ENCODE measurements at places on chromosomes 3 and 15. TPM values are rescaled to one million over a fixed set of nuclear protein-coding genes. Genes with fewer than 3 reads are reported as not detected.

DNA sequence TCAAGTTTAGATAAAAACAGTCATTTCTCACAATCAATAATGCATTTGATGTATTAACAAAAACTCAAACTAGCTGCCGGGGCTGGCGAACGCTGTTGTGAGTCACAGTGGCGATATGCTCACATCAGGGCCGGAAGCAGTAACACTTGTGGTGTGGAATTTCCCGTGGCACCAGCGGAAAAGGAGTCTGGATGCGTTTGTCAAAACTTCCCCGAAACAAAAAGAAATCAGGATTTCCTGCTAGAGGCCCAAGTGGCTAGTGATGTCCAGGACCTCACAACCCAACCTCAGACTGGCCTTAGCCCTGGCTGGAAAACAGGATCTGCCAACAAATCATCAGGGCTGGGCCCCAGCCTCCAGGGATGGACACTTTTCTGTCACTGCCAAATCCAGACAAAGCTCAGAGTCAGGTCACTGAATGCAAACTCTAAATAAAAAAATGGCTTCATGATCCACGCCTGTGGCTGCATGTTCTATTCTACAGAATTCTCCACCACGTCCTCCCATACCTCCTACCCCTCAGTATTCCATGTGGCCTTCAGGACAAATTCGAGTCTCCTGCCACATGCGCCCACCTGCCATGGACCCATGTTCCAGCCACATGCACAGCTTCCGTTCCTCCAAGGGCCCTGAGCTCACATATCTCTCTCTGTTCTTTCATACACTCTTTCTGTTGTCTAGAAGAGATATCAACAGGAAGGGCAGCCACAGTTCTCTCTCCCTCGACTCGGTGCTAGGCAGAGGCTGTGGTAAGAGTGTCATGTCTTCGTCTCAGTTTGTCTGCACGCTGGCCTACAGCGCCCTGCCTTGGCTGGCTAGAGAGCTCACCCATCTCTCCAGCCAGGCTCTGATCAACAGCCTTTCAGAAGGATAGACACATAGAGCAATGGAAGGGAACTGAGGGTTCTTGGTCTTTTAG is 35.4 kb downstream of the EHD4 start:
- DNase-seq: no peak

- DNase-seq: no peak
Measured at GRCh38 chr3:135199137-135199536, 404.1 kb downstream of the EPHB1 start.

The GAP43 gene
- total RNA-seq: not detected

GRCh38 chr3:160098261-160098908 is 109.8 kb downstream of the IL12A start:
- no peak for DNase-seq

The LDHAL6B gene
- not detected for total RNA-seq

DNA sequence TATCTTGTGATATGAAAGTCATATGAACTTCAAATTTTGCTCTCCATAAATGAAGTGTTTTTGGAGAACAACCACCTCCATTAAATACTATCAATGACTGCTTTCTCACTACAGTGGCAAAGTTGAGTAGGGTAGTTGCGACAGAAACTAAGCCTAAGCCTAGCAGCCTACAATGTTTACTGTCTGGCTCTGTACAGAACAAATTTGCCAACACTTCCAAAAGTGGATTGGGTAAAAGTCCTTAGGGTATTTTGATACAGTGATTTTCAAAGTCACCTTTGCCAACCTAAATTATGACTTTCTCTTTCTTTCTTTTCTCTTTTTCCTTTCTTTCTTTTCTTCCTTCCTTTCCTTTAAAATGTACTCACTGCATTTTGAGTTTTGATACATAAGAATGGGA is 142.6 kb downstream of the PLCL2 start:
- no peak for DNase-seq

The PSTPIP1 gene
- not detected for total RNA-seq

GRCh38 chr3:179720196-179720595 is 67.4 kb downstream of the USP13 start:
- no peak for DNase-seq

- DNase-seq: no peak
Measured at GRCh38 chr3:99648516-99648915, 10.1 kb downstream of the COL8A1 start.

- DNase-seq: peak; percentile 10
Measured at GRCh38 chr3:99023590-99024192, 122.2 kb upstream of the DCBLD2 start.

The CX3CR1 gene
- not detected for total RNA-seq

DNA sequence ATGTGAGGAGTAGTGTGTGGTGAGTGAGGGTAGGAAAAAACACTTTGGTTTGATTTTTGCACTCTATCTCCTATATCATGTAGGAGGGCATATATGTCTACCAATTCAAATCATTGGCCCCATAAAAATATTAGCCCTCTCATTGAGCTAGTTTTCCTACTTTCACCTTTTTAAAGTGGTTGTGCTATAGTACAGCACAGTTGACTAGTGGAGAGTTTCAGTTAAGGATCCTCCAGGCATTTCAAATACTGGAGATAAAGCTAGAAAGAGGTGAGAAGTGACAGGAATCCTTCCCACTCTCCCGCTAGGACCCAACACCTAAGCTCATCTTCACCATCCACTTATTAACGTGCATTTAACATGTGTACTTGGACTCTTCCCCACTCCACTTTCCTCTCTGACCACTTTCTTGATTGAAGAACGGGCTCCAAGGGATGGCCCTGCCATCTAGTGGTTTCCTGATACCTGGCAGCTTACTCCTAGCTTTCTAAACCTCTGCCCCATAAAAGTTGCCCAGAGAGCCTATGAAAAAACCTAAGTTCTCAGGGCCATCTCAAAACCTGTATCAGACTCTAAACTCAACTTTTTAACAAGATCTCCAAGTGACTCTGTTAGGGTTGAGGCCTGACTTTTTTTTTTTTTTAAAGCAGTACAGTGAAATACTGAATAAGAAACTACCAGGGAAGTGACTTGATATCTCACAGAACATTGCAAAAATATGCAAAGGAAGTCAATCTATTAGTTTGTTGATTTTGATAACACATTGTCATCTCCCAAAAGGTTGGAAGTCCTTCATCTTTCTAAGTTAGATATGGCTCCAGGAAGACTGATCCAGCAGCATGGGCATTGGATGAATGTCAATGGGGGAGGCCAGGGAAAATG is 17.9 kb downstream of the IL12A start:
- peak; percentile 84 for DNase-seq

The MINAR1 gene
- total RNA-seq: 0.20 TPM

The TP63 gene
- total RNA-seq: not detected

The ZNF662 gene
- not detected for total RNA-seq

GRCh38 chr3:172751175-172751704 is 714 bp downstream of the ECT2 start:
- peak; percentile 18 for DNase-seq

GRCh38 chr15:51681303-51681963 is at the start of gene SCG3:
SCG3 (plus strand) TSS chr15:51681503; CDS start chr15:51681756, 253 bp downstream.
- DNase-seq: peak; percentile 87

- DNase-seq: no peak
Measured at GRCh38 chr3:89145995-89146394, 38.6 kb downstream of the EPHA3 start.

The CPNE9 gene
- total RNA-seq: 0.80 TPM

- no peak for DNase-seq
Measured at GRCh38 chr15:26177816-26178215, 314.7 kb upstream of the ATP10A start.

The GOLGA8S gene
- not detected for total RNA-seq

GRCh38 chr15:63277038-63277892 is at the start of gene APH1B:
APH1B (plus strand) TSS chr15:63277605; CDS start chr15:63277624, 19 bp downstream.
- peak; percentile 77 for DNase-seq

The GPR149 gene
- 3.2 TPM for total RNA-seq

Measured in G401 (cell line).